ENCODE measurements at places on chromosomes 16 and 17.

GRCh38 chr17:67506966-67507365 is 129.9 kb downstream of the PITPNC1 start:
- peak; percentile 14 for DNase-seq

- DNase-seq = peak; percentile 90
These were observed 14.6 kb upstream of the SBK1 start for GRCh38 chr16:28277537-28278388.

DNA sequence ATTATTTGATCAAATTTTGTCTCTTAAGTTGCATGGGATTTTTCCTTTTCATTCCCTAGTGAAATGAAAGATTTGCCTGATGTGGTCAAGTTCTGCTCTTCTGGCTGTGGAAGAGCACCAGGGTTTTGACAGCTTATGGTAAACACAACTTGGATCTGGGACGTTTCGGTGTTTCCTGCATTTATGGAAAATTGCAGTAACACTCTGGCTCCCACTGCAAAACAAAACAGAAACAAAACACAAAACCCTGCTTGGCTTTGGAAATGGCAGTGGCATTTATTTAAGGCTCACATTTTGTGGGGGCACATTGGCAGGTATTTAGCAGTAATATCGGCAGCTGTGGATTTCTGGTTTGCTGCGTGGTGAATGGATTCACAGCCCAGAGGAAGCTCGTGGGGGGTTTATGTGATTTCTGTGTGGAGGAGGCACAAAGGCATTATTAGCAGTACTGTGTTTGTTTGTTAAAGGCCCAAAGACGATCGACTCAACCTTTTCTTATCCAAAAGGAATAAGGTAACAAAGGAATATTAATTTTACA is 377.8 kb downstream of the SNX29 start:
- no peak for DNase-seq

- peak; percentile 21 for DNase-seq
These were observed 994 bp downstream of the IGFBP4 start for GRCh38 chr17:40443988-40444899.

DNA sequence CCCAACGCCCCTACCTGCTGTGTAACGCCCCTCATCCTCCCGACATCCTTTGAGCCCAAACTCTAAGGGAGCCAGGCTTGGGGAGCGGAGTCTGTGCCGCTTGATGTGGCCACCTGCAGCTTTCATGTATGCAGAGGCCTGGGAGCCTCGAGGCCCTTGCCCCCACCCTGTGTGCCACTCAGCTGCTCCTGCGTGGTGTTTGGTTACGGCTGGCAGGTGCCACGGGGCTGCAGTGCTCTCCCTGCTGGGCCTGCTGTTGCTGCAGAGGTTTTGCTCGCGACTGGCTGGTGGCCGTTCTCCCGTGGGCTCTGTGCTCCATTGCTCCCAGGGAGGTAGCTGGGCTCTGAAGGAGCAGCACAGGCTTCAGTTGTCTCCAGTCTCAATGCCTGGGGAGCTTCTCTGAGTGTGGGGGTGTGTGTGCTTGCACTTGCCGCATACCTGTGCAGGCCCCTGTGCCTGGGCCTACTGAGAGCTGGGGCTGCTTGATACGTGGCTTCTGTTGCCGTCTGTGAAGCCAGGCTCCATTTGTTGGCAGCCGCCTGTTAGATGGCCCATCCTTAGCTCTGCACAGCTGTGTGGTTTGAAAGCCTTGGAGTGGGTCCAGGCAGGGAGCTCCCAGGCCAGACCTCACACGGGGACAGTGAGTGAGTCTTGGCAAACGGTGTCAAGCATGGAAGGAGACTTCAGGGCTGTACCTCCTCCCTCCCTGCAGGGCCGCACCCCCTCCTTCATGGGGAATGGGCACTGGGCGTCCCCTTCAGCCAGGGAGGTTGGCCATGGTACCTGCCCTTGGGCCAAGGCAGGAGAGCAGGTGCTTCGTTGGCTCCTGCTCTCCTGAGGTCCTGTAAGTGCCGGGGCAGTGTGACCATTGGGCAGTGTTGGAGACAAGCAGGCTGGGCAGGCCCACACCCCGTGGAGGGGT is 47.2 kb downstream of the PDPK1 start:
- DNase-seq = no peak

- peak; percentile 52 for DNase-seq
These were observed 532 bp downstream of the KDM6B start for GRCh38 chr17:7834542-7834956.

DNA sequence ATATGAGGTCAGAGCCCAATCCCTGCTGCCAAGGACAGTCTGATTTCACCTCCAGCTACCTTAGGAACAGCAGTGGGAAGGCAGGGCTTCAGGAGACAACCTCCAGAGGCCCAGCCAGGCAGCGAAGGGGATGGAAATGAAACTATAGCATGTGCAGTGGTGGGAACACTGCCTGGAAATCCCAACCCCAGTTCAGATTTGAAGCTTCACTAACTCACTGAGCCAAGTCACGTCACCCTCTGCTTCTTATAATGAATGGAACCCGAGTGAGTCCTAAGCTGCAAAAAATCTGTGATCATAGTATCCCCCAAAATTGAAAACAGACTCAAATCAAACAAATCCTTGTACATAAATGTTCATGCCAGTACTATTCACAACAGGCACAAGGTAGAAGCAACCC is 36.0 kb upstream of the SLC39A11 start:
- no peak for DNase-seq

- DNase-seq = no peak
These were observed 205.5 kb downstream of the HS3ST3B1 start for GRCh38 chr17:14506364-14506763.

- DNase-seq = no peak
These were observed 12.6 kb upstream of the FAAP100 start for GRCh38 chr17:81564778-81565177.

- peak; percentile 78 for DNase-seq
These were observed 40.9 kb downstream of the TMEM235 start for GRCh38 chr17:78272181-78272913.

DNA sequence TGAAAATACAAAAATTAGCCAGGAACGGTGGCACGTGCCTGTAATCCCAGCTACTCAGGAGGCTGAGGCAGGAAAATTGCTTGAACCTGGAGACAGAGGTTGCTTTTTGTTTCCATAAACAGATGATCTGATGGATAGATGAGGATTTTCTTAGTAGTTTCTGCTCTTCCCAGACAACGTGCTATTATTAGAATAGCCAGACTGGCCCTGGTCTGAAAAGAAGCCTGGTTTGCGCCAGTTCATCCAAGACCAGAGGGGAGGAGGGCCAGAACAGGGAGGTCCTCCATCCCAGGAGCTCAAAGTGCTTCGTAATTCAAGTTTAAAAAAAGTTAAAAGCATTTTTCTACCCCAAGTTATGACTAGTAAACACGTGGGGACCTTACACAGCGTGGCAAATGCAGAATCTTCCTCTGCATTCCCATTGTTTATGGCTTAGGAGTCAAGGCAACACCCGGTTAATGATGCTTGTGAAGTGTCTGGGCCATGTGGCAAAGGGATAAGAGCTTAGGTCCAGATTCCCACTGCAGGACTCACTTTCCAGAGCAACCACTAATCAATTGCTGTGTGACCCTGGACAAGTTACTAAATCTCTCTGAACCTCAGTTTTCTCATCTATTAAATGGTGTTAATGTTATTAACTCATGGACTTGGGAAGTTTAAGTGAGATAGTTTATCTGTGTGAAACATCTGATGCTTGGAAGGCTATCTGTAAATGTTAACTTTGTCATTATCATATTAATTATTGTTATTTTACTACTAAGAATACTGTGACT is 205.4 kb downstream of the CCDC182 start:
- DNase-seq = no peak

GRCh38 chr16:88525663-88525990 is 44.6 kb upstream of the ZC3H18 start:
- DNase-seq = no peak

Measured in activated CD4-positive, alpha-beta T cell treated with anti-CD3 and anti-CD28 coated beads for 48 hours (primary cell).